ENCODE measurements at places on chromosomes 5 and 9.

DNA sequence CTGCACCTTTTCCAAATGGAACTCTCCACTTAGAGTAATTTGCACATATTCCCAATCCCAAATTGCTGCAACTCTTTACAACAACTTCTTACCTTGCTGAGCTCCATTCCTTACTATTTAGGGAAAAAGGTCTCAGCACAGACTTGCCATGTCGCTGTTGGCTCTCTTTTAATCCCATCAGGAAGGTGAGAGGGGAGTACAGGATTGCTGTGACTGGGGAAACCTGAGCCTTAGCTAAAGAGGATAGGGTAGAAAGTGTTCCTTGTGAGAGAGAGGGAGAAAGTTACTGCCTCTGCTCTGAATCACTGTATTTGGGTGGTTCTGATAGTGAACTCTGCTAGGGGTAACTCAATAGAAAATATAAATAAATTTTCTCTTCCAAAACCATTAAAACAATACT, 43.7 kb upstream of the GABRA1 start:
- no peak for DNase-seq

GRCh38 chr5:157270771-157271170, 4.8 kb downstream of the CYFIP2 start:
- DNase-seq = no peak

GRCh38 chr9:103802068-103802467, 292.0 kb upstream of the SMC2 start:
- DNase-seq = no peak

DNA sequence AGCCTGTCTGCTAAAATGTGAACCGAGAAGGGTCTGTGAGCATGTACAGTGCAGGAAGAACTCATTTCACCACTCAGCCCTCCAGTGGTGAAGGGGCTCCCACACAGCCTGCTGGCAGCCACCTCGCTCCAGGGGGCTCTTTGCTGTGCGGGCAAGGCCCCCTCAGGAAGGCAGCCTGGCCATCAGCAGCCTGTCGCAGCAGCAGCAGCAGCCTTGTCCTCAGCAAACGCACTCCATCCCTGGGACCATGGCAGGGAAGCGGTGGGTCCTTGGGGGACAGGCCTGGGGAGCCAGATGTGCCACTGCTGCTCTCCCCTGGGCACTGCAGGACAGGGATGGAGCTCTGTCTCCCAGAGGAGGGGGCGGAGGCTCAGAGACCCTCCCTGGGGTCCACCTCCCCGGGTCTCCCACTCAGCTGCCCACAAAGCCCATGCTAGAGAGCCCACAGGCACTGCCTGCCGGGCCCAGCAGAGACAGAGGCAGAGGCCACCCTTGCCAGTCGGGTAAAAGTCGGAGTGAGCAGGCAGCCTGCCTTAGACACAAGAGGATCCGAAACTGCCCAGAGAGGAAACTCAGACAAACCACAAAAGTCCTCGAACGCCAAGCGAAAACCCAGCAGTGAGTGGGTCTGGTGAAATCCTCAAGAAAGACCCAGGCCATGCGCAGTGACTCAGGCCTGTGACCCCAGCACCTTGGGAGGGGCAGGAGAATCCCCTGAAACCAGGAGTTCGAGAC, 8.0 kb downstream of the BRD3 start:
- peak; percentile 38 for DNase-seq

- DNase-seq = no peak
Measured at GRCh38 chr5:5089895-5090649, 50.1 kb upstream of the ADAMTS16 start.

DNA sequence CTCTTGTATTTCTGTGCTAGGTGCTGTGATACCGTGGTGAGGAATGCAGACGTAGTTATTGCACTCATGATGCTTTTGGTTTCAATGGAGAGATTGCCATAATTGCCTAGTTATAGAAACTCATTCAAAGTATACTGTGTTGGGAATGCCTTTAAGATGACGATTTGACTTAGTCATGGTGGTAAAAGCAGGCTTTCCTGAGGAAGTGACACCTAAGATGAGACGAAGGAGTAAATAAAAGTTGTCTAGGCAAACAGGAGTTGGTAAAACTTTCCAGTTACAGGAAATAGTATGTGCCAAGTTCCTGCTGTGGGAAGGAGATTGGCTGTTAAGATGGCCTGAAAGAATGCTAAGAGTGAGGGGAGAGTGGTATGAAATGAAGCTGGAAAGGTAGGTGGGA, 48.1 kb downstream of the FOCAD start:
- DNase-seq = no peak

GRCh38 chr5:137633896-137634295, 102.0 kb downstream of the KLHL3 start:
- DNase-seq = no peak

- DNase-seq = no peak
Measured at GRCh38 chr5:55621229-55621628, 86.5 kb upstream of the PLPP1 start.

- DNase-seq = no peak
Measured at GRCh38 chr5:169280286-169280685, 20.7 kb downstream of the SLIT3 start.

DNA sequence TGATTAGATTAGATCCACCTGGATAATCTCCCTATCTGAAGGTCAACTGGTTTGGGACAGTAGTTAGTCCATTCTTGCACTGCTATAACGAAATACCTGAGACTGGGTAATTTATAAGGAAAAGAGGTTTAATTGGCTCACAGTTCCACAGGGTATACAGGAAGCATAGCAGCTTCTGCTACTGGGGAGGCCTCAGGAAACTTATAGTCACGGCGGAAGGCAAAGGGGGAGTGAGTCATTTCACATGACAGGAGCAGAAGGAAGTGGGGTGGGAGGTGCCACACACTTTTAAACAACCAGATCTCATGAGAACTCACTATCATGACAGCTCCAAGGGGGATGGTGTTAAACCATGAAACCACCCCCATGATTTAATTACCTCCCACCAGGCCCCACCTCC, 9.9 kb downstream of the C9orf40 start:
- DNase-seq = peak; percentile 63

DNA sequence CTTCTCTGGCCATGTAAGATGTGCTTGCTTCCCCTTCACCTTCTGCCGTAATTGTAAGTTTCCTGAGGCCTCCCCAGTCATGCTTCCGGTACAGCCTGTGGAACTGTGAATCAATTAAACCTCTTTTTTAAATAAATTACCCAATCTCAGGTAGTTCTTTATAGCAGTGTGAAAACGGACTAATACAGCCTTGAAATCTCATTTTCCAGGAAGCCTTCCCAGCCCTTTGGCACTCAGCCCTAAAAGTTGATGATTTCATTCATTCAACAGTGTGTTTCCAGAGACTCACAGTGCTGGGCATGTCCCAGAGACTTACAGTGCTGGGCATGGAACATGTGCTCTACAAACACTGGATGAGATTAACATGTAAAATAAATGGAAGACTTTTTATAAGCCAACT, 135.8 kb downstream of the DCP2 start:
- no peak for DNase-seq

DNA sequence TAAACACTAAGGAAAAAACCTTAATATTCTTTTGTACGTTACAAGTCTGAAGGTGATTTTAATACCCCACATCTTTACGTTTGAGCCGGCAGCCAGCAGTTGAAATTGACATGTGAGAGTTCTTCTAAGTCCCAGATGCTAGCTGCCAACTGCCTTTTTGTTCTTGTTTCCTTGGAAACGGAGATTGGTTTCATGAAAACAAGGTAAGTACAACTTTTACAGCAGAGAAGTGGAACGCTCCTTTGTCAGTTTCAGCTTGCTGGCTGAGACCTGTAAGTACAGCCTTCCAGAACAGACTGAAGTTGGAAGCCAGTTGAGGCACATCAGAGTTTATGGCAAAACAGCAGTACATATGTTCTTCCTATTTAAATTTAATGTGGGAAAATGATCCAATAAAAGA, 1018.4 kb upstream of the ARRDC3 start:
- no peak for DNase-seq

DNA sequence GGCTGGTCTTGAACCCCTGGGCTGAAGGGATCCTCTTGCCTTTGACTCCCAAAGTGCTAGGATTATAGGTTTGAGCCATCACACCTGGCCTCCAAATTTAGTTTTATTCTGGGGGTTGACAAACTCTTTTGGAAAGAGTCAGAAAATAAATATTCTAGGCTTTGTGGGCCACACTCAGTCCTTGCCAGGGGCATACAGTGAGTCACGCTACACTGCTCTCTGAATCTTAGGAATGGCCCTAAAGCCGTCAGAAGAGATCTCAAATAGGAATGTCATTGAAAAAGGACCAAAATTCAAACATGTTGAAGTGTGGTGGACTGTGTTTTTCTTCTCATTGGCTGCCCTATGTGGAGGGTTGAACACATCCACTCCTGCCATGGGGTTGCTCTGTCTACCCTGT, 127.7 kb upstream of the BASP1 start:
- no peak for DNase-seq

DNA sequence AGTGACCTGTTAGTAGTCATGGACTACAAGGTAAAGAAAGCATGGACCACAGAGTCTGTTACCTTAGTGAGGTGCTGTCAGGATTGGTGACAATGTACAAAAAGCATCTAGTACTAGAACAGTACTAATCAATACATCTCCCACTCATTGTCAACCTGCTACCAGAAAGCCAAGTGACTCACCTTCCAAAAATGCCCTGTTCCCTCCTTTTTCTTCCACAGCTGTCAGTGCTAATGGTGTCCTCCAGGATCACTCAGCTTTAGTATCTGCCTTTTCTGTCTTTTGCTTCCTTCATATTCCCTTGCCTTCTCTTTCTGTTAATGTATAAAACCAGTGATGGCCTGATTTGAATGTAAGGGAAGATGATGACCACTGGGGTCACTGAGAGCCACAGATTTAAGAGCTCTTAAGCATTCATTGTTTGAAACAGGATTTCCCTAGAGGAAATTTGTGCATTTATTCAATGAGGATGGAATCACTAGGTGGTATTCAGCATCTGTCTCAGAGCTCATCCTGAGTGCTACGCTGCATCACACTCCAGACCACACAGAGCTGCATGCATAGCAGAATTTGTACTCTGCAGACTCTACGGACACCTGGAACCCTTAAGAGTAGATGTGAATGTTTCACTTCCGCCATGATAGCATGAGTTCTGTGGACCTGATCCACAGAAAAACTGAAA, 71.0 kb downstream of the SV2C start:
- no peak for DNase-seq

DNA sequence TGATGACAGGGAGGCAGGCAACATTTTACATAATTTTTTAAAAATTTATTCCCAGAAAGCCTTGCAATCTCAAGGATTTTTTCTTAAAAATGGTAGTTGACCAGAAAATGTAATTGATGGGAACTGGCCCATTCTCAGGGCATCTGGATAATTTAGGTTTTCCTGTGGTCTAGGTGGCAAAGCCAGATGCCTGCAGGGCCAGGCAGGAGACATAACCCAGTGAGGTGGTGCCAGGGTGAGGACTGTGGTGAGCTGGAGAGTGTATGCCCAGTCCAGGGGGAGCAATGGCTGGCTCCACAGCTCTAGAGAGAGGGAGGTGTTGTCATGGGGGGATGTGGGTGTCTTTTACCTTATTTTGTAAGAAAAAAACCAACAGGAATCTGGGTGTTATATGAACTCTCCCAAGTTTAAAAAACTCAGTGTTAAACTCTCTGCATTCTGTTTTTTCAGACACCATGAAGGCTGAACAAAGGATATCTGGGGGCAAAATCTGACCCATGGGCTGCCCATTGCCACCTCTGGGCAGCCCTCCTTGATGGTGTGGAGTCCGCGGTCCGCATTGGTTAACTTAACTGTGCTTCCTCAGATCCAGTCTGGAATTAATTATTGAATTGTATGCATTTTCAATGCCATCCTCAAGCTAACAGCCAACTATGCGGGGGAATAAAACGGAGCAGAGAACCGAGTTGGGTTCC, 43.9 kb downstream of the BOD1 start:
- DNase-seq = no peak

DNA sequence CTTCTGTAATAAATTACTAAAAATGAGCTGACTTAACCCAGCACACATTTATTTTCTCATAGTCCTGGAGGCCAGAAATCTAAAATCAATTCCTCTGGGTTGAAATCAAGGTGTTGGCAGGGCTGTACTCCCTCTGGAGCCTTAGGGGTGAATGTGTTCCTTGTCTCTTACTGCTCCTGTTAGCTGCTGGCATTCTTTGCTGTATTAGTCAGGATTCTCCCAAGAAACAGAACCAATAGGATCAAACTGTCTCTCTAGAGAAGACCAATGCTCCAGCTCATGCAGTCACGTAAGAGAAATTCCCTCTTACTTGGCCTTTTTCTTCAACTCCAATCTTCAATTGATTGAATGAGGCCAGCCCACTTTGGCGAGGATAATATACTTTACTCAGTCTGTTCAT, 15.3 kb upstream of the CD180 start:
- no peak for DNase-seq

DNA sequence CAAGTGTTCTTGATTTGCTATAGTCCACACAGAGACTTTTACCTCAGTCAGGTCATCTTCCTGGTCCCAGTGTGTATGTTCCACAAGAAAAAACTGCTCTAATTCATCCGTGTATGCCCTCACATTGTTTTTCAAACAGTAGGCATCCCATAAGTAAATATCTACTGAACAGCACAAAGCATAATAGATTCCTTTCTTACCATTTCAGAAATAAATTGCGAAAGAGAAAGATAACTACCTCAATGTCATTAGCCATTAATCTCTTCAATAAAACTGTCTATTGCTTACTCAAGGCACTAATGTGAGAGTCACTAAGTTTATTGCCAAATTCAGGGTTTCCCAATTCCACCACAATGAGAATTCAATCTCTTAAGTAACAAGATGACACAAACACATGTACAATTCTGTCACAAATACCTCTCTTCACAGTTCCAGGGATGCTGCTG, 9.6 kb downstream of the FBXW2 start:
- DNase-seq = no peak

- peak; percentile 42 for DNase-seq
Measured at GRCh38 chr5:149860801-149861322, 83.7 kb downstream of the PDE6A start.

Measured in activated CD4-positive, alpha-beta T cell treated with anti-CD3 and anti-CD28 coated beads, Interleukin-2, Interleukin-6, amounts not matched to agents 100 ng/mL and 50 ng/mL, durations not matched to agents 16 hours and 8 hours (primary cell).